A549 (cell line): ENCODE measurements at places on chromosomes 13 and 19.
A peak's percentile ranks its signal among the peaks of the same experiment; 100 is the strongest.

DNA sequence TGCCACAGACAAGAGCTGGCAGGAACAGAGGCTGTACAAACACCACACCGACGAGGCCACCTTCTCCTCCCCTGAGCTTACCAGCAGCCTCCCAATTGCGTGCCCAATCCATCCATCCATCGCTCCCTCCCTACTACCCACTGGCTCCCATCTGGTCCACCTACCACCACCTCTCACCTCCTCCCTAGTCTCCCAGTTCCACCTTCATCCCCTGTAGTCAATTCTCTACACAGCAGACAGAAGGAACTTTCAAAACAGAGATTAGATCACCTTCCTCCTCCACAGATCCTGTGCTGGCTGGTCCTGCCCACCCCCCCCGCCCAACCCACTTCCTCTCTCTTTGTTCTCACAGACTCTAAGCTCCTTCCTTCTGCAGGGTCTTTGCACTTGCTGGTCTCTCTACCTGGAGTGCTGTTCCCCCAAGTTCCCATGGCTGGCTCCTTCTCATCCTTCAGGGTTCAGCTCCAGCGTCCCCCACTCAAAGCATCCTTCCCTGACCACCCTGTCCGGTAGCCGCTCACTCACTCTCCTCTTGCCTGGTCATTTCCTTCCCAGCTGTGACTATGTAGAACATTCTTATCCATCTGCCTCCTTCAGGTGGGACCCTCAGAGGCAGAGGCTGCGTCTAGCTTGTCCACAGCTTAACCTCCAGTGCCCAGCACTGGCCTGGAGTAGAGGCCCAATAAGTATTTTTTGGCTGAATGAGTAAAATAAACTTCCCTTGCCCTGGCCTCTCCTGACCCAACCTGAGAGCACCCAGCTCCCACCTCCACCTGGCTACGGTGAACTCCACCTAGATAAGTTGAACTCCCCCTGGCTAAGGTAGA, 23.0 kb downstream of the PIN1 start:
- no peak for DNase-seq

GRCh38 chr19:5434970-5435641, 20.1 kb upstream of the ZNRF4 start:
- DNase-seq = peak; percentile 74

DNA sequence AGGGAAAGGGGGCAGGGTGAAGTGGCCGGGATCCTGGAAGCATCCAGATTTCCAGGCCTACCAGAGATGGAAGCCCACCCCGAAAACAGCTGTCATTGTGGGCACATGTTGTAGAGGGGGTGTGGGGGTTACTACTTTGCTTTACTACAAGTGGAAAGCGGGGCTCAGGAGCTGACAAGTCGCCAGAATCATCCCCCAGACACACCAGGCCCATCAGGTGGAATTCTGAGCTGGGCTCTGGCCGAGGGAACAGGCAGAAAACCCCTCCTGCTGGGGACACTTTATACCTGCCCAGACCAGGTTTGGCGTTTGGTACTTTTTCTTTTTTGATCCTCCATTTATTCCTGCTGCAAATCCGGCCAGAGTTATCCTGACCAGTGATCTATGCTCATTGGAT, 3.8 kb downstream of the CDX2 start:
- DNase-seq = no peak

DNA sequence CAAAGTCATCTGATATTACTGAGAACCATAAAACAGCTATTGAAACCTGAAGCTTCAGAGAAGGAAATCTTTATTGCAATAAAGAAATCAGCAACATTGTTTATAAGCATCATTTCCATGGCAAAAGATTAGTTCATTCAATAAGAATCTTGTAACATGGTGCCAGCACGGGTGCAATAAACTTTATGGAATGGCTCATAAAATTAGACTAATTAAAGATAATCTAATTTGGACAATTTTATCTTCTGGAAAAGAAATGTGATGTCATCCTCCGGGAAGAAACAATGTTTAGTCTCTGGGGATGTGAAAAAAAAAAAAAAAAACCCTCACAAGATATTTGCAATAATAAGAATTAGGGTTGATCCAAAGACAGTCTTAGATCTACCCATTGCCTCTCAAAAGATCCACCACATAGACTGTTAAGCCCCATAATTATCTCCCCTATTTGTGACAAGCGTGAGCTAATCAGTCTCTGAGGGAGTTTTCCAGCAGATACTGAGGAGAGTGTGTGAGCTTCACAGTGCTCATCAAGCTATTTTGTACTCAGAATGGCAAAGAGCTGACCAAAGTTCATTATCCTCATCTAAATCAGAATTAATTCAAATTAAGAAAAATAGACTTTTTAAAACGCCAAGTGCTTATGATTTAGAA, 297.0 kb upstream of the EDNRB start:
- no peak for DNase-seq

DNA sequence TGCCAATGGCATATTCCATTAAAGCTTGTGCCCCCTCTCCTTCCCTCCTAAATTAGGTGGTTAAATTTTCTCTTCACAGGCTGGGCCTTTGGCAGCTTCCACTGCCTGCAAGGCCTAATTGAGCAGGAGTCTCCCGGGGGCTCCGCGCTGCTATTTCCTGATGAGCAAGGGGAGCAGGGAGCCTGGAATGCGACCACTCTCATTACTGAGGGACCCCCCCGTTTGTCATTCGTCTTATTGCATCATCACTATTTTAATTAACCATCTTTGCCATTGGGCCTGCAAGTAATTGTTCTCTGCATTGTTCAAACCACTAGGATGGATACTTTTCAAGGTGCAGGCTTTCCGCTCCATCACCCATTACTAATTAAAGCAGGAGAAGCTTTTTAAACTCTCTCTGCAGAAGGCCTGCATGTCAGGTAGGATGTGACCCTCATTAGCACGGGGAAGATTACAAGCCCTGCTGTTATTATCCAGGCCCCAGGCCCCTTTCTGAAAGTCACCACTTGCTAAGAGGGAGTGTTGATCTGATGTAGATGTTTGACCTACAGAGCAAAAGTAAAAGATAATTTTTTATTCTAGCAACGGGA, 142.3 kb downstream of the OXGR1 start:
- no peak for DNase-seq

DNA sequence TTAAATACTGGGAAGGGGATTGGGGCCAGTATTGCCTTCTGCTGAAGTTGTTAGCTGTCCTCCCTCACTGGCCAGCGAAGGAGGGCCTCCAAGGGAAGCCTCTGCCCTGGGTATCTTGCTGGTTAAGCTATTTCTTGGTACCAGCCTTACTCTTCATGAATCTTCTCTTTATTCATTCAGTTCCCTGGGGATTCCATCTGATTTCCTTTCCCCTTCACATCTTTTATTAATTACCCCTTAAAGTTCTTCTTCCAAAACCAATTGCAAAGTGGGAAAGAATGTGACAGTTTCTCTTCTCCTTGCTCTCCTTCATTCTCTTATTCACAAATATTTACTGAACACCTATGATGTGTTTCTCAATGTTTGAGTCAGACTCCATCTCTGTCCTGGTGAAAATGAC, 36.7 kb upstream of the STK24 start:
- DNase-seq = no peak

GRCh38 chr19:42544146-42544545, 15.9 kb upstream of the CEACAM1 start:
- no peak for DNase-seq

DNA sequence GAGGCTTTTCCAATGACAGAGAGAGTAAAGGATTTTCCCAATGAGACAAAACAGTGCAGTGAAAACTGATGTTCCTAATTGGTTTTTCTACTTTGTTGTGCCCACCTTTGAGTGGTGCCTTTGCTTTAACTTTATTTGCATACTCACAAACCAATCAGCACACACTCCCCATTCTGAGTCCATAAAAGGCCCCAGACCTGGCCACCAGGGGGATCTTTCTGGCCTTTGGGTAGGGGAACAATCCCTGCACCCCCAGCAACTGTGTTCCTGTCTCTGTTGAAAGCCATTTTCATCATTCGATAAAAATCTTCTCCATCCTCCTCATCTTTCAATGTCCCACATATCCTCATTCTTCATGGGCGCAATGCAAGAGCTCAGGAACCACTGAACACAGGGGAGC, 252.8 kb downstream of the B3GLCT start:
- no peak for DNase-seq
